ENCODE measurements at places on chromosomes 4 and X. TPM values are rescaled to one million over a fixed set of nuclear protein-coding genes. Genes with fewer than 3 reads are reported as not detected.
A peak's percentile ranks its signal among the peaks of the same experiment; 100 is the strongest.

DNA sequence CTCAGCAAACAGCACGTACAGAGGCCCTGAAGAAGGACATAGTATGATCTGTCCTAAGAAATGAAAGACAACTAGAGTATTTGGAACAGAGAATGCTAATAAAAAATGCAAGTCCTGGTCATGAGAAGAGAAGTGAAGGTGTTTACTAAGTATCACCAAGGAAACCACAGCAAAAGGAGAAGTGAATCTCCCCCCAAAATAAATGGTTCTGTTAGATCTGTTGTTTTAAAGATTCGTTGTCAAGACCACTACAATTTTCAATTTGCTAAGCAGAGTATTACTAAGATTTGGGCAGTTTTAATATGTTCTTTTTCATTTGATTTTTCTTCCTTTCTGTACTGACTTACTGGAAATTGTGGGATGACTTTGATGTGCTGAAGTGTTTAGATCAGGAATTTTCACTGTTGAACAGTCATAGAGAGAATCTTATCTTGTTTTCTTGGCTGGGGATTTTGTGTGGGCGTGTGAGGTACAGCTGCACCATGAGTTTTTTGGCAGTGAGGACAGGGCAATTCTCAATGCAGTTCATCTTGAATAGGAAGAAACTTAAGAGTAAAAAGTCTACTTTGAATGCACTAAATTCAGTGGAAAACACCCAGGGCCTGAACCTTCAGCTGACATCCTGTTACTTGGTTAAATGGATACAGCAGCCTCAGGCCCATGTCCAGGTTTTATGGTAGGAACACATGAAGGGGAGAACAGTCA is 132.2 kb downstream of the STIM2 start:
- H3K27me3 ChIP-seq, result no peaks in the 10 kb centered on the region
- peak; percentile 67 for DNase-seq
- no peak overlapping the region for H3K4me3 ChIP-seq
- no peaks in the 10 kb centered on the region for H3K36me3 ChIP-seq
- H3K27ac ChIP-seq, result peak overlapping the region; percentile 72
- no peaks in the 10 kb centered on the region for H3K4me1 ChIP-seq

The FAM149A gene
- 18.9 TPM for total RNA-seq

DNA sequence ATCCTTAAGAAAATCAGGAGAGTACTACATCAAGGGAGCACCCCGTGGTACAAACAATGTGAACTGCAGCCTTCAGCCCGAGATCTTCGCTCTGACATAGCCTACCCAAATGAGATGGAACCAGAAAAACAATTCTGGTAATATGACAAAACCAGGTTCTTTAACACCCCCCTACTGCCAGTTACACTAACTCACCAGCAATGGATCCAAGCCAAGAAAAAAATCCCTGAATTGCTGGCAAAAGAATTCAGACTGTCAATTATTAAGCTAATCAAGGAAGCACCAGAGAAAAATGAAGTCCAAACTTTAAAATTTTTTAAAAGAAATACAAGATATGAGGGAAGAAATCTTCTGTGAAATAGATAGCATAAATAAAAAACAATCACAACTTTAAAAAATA is 101.7 kb upstream of the KLF8 start:
- H3K27me3 ChIP-seq, result no peaks in the 10 kb centered on the region
- no peaks in the 10 kb centered on the region for H3K4me1 ChIP-seq
- no peaks in the 10 kb centered on the region for H3K36me3 ChIP-seq
- H3K4me3 ChIP-seq, result no peak overlapping the region

DNA sequence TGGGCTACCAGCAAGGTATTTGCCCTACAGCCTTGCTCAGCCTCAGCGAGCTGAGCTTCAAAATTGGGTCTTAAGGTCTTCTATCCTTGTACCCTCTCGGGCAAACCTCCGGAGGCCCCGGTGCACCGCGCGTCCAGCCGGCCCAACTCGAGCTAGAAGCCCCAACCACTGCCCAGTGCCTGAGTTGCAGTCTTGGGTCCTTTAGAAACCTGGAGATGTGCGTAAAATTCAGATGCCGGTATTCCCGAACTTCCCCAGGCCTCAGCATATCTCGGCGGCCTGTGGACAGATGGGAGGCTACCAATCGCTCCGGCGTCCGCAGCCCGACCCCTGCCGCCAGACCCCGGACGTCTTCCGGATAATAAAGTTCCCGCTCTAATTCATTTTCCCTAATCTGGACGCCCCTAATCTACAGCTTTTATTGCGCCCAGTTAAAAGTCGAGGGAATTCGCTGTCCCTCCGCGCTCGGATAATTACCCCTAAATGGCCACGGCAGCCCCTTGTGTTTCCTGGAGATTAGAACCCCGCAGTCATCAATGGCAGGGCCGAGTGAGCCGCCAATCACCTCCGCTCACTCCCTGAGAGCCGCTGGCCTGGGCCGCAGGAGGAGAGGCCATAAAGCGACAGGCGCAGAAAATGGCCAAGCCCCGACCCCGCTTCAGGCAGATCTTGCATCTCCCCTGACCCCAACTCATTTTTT is 1.5 kb upstream of the MSX1 start:
- peaks cover 38% of the 10 kb centered on the region for H3K27me3 ChIP-seq
- H3K4me3 ChIP-seq, result no peak overlapping the region
- peaks cover 3% of the 10 kb centered on the region for H3K4me1 ChIP-seq
- no peaks in the 10 kb centered on the region for H3K36me3 ChIP-seq
- no peak for DNase-seq
- H3K27ac ChIP-seq, result no peak overlapping the region

The ZMAT1 gene
- 8.4 TPM for total RNA-seq

- no peaks in the 10 kb centered on the region for H3K27me3 ChIP-seq
- no peaks in the 10 kb centered on the region for H3K36me3 ChIP-seq
- no peak overlapping the region for H3K4me3 ChIP-seq
- peaks cover 9% of the 10 kb centered on the region for H3K4me1 ChIP-seq
Observed at GRCh38 chr4:1351854-1352566, 5.0 kb downstream of the UVSSA start.

The EPHA5 gene
- not detected for total RNA-seq

The TKTL2 gene
- total RNA-seq, result not detected

DNA sequence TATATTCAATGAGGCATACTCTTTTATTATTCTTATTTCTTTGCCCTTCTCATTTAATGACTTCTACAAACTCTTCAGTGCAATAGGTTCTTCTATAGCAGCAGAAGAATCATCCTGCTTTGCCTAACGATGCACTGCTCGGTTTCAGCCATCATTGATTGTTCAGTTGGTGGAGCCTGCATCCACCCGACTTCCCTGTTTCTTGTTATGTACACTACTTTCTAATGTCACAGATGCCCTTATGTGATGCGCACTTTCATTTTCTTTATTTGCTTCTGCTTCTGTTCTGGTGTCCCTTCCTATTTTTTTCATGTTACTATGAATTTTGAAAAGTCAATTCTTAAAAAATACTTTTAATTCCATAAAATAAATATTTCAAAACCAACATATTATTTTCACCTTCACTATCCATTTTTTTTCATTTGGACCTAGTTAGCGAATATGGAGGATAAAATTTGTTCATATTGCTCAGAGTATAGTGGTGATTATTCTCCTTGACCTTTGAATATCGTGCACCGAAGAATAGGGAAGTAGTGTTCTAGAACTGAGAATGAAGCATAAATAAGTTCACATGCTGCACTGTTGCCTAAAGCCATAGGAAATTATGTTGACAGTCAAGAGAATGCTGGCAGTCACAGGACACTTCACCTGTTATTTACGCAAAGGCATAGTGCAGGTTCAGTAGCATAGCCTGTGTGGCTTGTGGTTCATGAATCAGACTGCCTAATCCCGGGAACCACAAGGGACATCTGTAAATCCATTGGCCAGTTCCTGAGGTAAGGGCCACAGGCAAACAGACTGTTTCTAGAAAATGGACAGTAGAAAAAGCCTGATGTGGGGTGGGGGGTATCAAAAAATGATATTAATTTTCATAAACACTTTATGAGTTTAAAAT is 21.3 kb upstream of the SFRP2 start:
- H3K27me3 ChIP-seq, result no peaks in the 10 kb centered on the region
- no peak for DNase-seq
- H3K36me3 ChIP-seq, result no peaks in the 10 kb centered on the region
- H3K4me1 ChIP-seq, result no peaks in the 10 kb centered on the region
- no peak overlapping the region for H3K27ac ChIP-seq
- no peak overlapping the region for H3K4me3 ChIP-seq

GRCh38 chr4:180827232-180828009 is 1415.8 kb upstream of the TENM3 start:
- no peaks in the 10 kb centered on the region for H3K4me1 ChIP-seq
- no peaks in the 10 kb centered on the region for H3K27me3 ChIP-seq
- DNase-seq, result no peak

GRCh38 chr4:13856387-13856786 is 228.9 kb upstream of the BOD1L1 start:
- H3K4me1 ChIP-seq, result no peaks in the 10 kb centered on the region
- H3K4me3 ChIP-seq, result no peak overlapping the region
- DNase-seq, result no peak
- no peak overlapping the region for H3K27ac ChIP-seq
- H3K36me3 ChIP-seq, result no peaks in the 10 kb centered on the region

The DMRTC1 gene
- not detected for total RNA-seq

DNA sequence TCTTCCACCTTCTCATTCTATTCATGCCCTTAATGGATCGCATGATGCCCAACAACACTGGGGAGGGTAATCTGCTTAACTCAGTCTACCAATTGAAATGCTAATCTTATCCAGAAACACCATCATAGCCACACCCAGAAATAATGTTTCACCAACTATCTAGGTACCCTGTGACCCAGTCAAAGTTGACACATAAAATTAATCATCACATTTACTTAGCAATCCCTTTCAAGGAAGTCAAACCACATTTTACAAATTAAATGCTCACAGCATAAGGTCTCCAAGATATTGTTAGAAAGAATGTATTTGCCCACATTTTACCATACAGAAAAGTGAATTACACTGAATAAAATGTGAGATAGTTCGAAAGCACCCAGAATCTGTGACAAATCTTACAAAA is 92.5 kb downstream of the PRSS12 start:
- DNase-seq, result no peak
- H3K4me1 ChIP-seq, result no peaks in the 10 kb centered on the region
- no peak overlapping the region for H3K4me3 ChIP-seq
- no peaks in the 10 kb centered on the region for H3K36me3 ChIP-seq
- no peaks in the 10 kb centered on the region for H3K27me3 ChIP-seq

The USP51 gene
- 0.26 TPM for total RNA-seq

GRCh38 chr4:16772366-16772850 is 126.0 kb downstream of the LDB2 start:
- no peaks in the 10 kb centered on the region for H3K27me3 ChIP-seq
- no peaks in the 10 kb centered on the region for H3K36me3 ChIP-seq
- H3K4me1 ChIP-seq, result no peaks in the 10 kb centered on the region
- H3K4me3 ChIP-seq, result no peak overlapping the region

The SSX3 gene
- not detected for total RNA-seq

The EVC gene
- total RNA-seq, result 4.9 TPM

DNA sequence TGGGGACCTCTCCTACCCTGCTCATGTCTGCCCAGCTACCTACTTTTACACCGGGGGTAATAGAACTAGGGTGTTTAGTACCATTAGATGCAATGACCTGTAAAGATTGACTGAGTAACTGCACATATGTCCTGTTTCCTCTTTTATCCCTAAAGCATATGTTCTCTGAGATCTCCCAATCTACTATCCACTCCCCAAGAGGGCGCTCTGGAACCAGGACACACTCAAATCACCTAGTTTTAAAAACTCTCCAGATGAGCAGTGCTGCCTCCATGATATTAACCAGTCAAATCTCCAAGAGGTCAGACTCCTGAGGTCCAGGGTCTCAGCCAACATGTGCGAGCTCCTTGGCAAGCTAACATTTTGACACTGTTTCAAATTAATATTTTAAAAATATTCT is 87.0 kb upstream of the TSPAN5 start:
- H3K4me3 ChIP-seq, result no peak overlapping the region
- no peak overlapping the region for H3K27ac ChIP-seq
- H3K36me3 ChIP-seq, result no peaks in the 10 kb centered on the region
- H3K27me3 ChIP-seq, result no peaks in the 10 kb centered on the region

The MAGEC2 gene
- total RNA-seq, result not detected

- H3K36me3 ChIP-seq, result no peaks in the 10 kb centered on the region
- no peaks in the 10 kb centered on the region for H3K27me3 ChIP-seq
- H3K4me1 ChIP-seq, result no peaks in the 10 kb centered on the region
- H3K27ac ChIP-seq, result no peak overlapping the region
Observed at GRCh38 chr4:129063640-129064039, 29.7 kb downstream of the SCLT1 start.

GRCh38 chrX:47751670-47752069 is 85.0 kb upstream of the ZNF81 start:
- H3K27ac ChIP-seq, result no peak overlapping the region
- no peaks in the 10 kb centered on the region for H3K4me1 ChIP-seq
- H3K27me3 ChIP-seq, result peaks cover 6% of the 10 kb centered on the region
- DNase-seq, result no peak
- H3K36me3 ChIP-seq, result no peaks in the 10 kb centered on the region
- H3K4me3 ChIP-seq, result no peak overlapping the region

The CXorf65 gene
- 1.1 TPM for total RNA-seq

GRCh38 chr4:74258963-74259362 is 49.3 kb upstream of the EPGN start:
- no peak overlapping the region for H3K4me3 ChIP-seq
- H3K4me1 ChIP-seq, result no peaks in the 10 kb centered on the region
- no peak overlapping the region for H3K27ac ChIP-seq
- DNase-seq, result no peak

The GPRASP1 gene
- total RNA-seq, result 18.8 TPM

DNA sequence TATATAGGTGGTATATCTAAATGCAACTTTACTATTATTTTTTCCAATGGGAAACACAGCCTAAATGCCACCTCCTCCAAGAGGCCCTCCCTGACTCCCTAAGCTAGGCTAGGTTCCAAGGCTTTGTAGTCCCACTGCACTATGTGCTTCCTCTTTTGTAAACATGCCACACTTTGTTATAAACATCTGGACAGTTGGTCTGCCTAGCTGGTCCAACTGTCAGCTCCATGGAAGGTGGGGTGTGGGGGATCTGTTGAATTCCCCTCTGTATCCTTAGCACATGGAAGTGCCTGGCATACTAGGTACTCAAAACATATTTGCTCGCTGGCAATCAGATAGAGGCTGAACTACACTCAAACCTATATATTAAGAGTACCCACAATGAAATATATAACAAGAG is 63.4 kb downstream of the SLC9A7 start:
- no peaks in the 10 kb centered on the region for H3K4me1 ChIP-seq
- DNase-seq, result no peak
- H3K4me3 ChIP-seq, result no peak overlapping the region
- H3K36me3 ChIP-seq, result no peaks in the 10 kb centered on the region

DNA sequence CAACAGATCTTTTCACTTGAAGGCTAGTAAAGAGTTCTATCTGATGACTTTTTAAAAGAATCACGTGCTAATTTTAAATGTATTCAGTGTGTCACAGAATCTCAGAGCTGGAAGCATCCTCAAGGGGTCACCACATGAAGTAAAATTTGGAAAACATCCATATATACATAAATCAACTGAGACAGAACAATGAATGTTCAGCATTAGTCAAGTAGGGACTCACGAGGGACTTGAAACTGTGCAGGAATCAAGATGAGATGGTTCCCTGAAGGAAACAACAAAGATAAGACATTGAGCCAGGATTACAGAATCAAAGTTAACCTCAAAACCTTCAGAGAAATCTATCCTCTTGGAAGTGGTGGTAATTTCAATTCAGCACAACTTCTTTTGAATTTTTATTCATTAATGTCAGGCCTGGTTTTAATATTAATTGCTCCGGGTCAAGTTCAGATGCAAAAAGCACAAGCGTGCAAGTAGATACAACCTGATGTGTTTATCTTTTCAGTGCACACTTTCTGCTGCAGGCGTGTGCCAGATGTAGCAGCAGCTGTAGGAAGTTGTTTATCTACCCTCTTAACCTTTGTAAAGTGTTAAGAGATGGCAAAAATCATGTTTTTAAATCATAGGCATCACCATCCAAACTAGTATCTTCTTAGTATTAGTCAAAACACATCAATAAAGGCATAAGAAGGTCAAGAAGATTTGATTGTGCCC is 87.7 kb upstream of the SRD5A3 start:
- H3K36me3 ChIP-seq, result no peaks in the 10 kb centered on the region
- peaks cover 8% of the 10 kb centered on the region for H3K4me1 ChIP-seq
- peak overlapping the region; percentile 59 for H3K27ac ChIP-seq
- no peak overlapping the region for H3K4me3 ChIP-seq
- DNase-seq, result no peak
